Pancreas (tissue), 10 donors: ENCODE measurements at places on chromosomes 11 and 22. TPM values are rescaled to one million over a fixed set of nuclear protein-coding genes. Genes with fewer than 3 reads are reported as not detected.

GRCh38 chr11:11977206-11977938, 31.1 kb downstream of the DKK3 start:
- no peak overlapping the region for H3K4me3 ChIP-seq
- H3K4me1 ChIP-seq, result peaks cover 13% of the 10 kb centered on the region
- no peaks in the 10 kb centered on the region for H3K36me3 ChIP-seq
- DNase-seq, result no peak

The CYTH4 gene
- 0.79 TPM for total RNA-seq

DNA sequence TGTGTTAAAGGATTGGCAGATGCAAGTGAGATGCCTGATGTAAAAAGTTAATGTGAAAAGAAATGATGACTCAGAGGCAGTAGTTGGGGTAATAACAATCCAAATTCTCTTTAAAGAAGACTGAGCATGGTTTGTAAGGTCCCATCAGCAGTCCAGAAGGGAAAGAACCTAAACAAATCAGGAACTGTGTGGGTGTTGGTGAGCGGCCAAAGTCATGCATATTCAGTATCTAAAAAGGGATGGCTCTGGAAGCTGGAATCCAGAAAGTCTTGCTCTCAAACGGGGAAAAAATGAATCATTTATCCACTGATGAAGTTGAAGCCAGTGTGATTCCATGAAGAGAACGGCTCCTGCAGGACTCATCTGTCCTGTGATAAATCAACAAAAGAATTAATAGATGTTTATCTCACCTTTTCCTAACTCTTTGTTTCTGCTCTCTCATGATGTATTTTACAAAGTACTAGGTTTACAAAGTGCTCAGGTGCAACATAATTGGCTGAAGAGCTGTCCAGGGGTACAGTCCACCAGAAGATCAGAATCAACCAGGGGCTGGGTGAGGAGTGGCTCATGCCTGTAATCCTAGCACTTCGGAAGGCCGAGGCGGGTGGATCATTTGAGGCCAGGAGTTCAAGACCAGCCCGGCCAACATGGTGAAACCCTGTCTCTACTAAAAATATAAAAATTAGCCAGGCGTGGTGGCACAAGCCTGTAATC, 20.5 kb upstream of the SORL1-AS1 start:
- no peaks in the 10 kb centered on the region for H3K27me3 ChIP-seq
- H3K4me1 ChIP-seq, result no peaks in the 10 kb centered on the region
- DNase-seq, result no peak
- no peak overlapping the region for H3K4me3 ChIP-seq
- H3K36me3 ChIP-seq, result no peaks in the 10 kb centered on the region

GRCh38 chr11:131195661-131196517, 174.5 kb upstream of the NTM start:
- no peak overlapping the region for H3K4me3 ChIP-seq
- DNase-seq, result no peak
- no peaks in the 10 kb centered on the region for H3K4me1 ChIP-seq
- H3K27ac ChIP-seq, result no peak overlapping the region
- peaks cover 9% of the 10 kb centered on the region for H3K27me3 ChIP-seq
- no peaks in the 10 kb centered on the region for H3K36me3 ChIP-seq

The CSTPP1 gene
- total RNA-seq, result 23.6 TPM

DNA sequence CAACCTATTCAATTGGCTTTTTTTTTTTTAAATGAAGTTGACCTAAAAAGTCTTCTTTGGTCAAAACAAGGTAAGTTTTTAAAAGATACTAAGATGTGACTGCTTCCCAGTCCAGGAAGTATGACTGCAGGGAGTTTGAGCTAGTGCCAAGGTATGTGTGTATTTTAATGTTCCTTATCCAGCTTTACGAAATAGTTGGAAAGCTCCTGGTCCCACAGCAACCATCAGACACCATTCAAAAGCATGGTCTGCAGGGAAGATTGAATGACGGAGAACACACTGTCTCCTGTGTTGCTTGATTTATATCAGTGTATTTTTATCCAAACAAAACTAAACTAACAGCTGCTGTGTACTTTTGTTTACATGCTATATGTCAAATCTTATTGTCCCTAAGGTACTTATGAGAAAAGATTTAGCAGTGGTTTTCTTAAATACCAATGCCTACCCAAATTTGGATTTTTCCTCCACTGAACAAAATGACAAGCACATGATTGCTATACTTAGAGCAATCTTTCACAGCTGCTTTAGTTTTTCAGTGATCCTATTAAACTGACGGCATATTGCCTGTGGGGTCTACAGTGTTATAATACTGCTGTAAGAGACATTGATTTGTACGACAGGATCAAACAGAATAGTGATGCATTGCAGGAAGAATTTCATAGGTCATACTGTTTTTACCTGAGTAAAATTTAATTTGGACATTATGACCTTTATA, 122.9 kb downstream of the DCDC1 start:
- no peak overlapping the region for H3K27ac ChIP-seq
- no peak for DNase-seq
- H3K36me3 ChIP-seq, result no peaks in the 10 kb centered on the region
- H3K4me1 ChIP-seq, result no peaks in the 10 kb centered on the region
- no peak overlapping the region for H3K4me3 ChIP-seq

- no peaks in the 10 kb centered on the region for H3K4me1 ChIP-seq
- no peak overlapping the region for H3K4me3 ChIP-seq
- no peaks in the 10 kb centered on the region for H3K36me3 ChIP-seq
- DNase-seq, result no peak
- no peak overlapping the region for H3K27ac ChIP-seq
- H3K27me3 ChIP-seq, result no peaks in the 10 kb centered on the region
Measured at GRCh38 chr11:56932572-56933220, 56.0 kb upstream of the OR5AK2 start.

GRCh38 chr22:48636746-48637145, 1190.9 kb downstream of the BRD1 start:
- H3K36me3 ChIP-seq, result no peaks in the 10 kb centered on the region
- no peak for DNase-seq
- H3K27ac ChIP-seq, result no peak overlapping the region
- H3K4me1 ChIP-seq, result no peaks in the 10 kb centered on the region

The APOA5 gene
- 0.98 TPM for total RNA-seq

DNA sequence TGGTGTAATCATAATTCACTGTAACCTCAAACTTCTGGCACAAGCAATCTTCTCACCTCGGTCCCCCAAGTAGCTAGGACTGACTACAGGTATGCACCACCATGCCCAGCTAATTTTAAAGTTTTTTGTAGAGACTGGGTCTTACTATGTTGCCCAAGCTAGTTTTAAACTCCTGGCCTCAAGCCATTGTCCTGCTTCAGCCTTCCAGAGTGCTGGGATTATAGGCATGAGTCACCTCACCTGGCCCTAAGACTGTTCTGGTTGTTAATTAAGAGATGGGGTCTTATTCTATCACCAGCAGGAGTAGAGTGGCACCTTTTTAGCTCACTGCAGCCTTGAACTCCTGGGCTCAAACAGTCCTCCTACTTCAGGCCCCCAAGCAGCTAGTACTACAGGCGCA, 52.0 kb upstream of the DEPDC7 start:
- no peaks in the 10 kb centered on the region for H3K27me3 ChIP-seq
- no peak overlapping the region for H3K4me3 ChIP-seq
- H3K36me3 ChIP-seq, result no peaks in the 10 kb centered on the region

DNA sequence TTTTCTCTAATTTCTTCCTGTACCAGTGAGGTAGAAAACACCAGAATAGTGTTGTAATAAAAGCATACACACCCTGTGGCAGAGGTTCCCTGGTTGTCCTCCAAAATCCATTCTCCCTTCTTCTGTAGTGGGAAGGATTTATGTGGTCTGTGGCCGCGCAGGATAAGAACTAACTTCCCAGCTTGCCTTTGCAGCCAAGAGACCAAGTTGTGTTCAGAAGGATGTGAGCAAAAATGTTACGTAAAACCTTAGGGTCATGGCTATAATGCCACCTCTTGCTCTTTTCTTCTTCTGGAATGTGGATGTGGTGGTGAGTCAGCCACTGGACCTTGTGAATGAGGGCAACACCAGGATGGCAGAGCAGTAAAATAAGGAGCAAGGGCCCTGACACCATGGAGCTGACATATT, 28.4 kb downstream of the CCDC90B start:
- no peaks in the 10 kb centered on the region for H3K27me3 ChIP-seq
- peaks cover 20% of the 10 kb centered on the region for H3K36me3 ChIP-seq
- H3K4me3 ChIP-seq, result no peak overlapping the region
- H3K27ac ChIP-seq, result no peak overlapping the region
- no peak for DNase-seq
- H3K4me1 ChIP-seq, result no peaks in the 10 kb centered on the region

GRCh38 chr11:1335811-1336761, 26.7 kb upstream of the TOLLIP start:
- H3K27ac ChIP-seq, result no peak overlapping the region
- no peaks in the 10 kb centered on the region for H3K36me3 ChIP-seq
- peaks cover 10% of the 10 kb centered on the region for H3K4me1 ChIP-seq
- no peak overlapping the region for H3K4me3 ChIP-seq
- DNase-seq, result peak; percentile 40

- no peak overlapping the region for H3K27ac ChIP-seq
- no peaks in the 10 kb centered on the region for H3K27me3 ChIP-seq
- no peak overlapping the region for H3K4me3 ChIP-seq
- H3K36me3 ChIP-seq, result no peaks in the 10 kb centered on the region
- H3K4me1 ChIP-seq, result no peaks in the 10 kb centered on the region
- no peak for DNase-seq
Measured at GRCh38 chr11:85407648-85408047, 219.5 kb downstream of the DLG2 start.

DNA sequence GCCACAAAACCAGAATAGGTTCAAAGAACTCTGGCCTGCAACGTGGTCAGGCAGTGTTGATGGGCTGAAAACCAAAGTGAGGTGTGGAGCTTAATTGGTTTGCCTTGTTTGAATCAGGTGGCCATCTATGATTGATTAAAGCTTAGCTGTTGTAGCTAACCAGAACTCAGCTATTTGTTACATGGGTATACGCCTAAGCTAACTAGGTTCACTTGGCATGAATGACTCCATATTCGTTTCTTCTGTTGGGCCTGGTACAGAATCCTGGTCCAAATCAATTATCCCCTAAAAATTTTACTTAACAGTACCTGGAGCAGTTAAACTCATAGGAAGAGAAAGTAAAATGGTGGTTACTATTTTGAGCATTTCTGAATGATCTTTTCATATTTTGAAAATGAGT, 7.7 kb upstream of the BAIAP2L2 start:
- no peak overlapping the region for H3K4me3 ChIP-seq
- no peak overlapping the region for H3K27ac ChIP-seq
- H3K36me3 ChIP-seq, result no peaks in the 10 kb centered on the region
- no peak for DNase-seq

DNA sequence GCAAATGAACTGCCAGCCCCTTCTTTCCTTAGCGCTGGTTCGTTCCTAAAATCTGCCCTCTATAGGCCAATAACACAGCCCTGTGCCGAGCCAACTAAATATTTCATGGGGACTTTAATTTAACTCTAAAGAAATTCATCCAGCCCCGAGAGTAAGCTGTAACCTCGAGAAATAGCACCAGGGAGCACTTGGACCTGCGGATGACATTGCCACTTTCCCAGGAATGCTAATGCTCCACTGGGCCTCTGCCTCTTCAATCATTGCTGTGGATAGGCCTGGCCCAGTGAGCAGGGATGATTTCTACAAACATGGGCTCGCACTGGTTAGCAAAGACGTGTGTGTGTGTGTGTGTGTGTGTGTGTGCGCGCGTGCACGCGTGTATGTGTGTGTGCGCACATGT, 95.3 kb upstream of the TBCEL start:
- no peak overlapping the region for H3K27ac ChIP-seq
- H3K4me1 ChIP-seq, result no peaks in the 10 kb centered on the region
- no peak overlapping the region for H3K4me3 ChIP-seq
- no peaks in the 10 kb centered on the region for H3K36me3 ChIP-seq
- DNase-seq, result no peak

- H3K27ac ChIP-seq, result no peak overlapping the region
- no peak for DNase-seq
- H3K27me3 ChIP-seq, result no peaks in the 10 kb centered on the region
- H3K4me3 ChIP-seq, result no peak overlapping the region
- H3K4me1 ChIP-seq, result no peaks in the 10 kb centered on the region
Measured at GRCh38 chr11:21723678-21724077, 469.2 kb upstream of the ANO5 start.

DNA sequence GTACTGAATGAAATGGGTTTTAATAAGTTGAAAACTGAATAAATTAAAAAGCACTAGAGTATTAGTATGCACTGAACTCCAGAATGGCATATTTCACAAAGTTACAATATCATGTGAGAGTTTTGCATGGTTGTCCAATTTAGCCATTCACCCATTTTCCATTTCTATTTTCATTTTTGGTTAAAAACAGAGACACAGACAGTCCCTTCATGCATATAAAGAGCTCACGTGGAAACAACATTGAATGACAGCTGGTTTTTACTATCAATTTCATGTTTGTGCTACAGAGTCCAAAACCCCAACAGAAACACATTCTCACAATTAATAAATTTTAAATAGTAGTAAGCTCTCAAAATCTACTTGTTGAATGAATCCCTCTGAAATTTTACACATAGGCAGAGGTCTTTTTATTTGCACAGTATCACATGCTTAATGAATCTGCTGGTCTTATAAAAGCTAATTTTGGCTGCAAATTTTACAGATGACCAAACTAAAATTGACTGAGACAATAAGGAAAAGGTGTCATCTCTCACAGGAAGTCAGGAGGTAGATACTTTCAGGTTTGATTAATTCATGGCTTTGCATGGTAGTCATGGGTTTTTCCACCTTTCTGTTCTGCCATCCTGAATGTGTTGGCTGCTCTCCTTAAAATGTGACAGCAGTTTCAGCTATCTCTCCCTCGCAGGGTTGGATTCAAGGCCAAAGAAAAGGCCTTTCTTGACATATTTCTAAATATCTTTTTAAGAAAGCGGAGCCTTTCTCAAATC, 20.6 kb upstream of the DDI1 start:
- no peak for DNase-seq
- no peak overlapping the region for H3K4me3 ChIP-seq
- H3K27me3 ChIP-seq, result no peaks in the 10 kb centered on the region
- H3K4me1 ChIP-seq, result no peaks in the 10 kb centered on the region

The TYR gene
- not detected for total RNA-seq

DNA sequence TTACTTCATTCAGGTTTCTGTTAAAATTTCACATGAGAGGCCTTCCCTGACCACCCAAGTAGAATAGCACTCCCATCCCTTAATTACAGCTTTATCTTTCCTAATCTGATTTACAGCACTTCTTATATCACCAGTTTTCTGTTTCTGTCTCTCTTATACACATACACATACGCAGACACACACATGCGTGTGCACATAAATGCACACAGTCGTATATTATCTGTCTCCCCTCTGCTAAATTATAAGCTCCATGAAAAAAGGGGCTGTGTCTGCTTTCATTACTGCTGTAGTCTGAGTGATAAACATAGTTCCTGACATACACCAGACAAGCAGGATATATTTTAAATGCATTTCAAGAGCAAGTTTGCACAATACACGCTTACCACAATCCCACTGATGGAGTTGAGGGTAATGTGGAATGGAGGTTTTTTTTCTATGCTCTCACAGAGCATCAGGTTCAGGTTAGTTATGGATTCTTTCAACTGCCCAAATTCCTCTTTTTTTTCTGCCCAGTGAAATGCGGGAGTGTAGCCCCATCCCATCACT, 13.7 kb upstream of the TOP3B start:
- no peaks in the 10 kb centered on the region for H3K4me1 ChIP-seq
- H3K27me3 ChIP-seq, result no peaks in the 10 kb centered on the region
- H3K36me3 ChIP-seq, result no peaks in the 10 kb centered on the region
- H3K27ac ChIP-seq, result no peak overlapping the region
- DNase-seq, result no peak
